ENCODE measurements at places on chromosomes 7 and 10. TPM values are rescaled to one million over a fixed set of nuclear protein-coding genes. Genes with fewer than 3 reads are reported as not detected.

GRCh38 chr7:47344171-47344955 lies 237.5 kb downstream of the TNS3 start:
- peaks cover 69% of the 10 kb centered on the region for H3K36me3 ChIP-seq
- H3K4me1 ChIP-seq, result no peaks in the 10 kb centered on the region
- H3K27ac ChIP-seq, result no peak overlapping the region
- no peak overlapping the region for H3K4me3 ChIP-seq
- no peaks in the 10 kb centered on the region for H3K27me3 ChIP-seq

- peaks cover 11% of the 10 kb centered on the region for H3K4me1 ChIP-seq
- no peaks in the 10 kb centered on the region for H3K27me3 ChIP-seq
- no peaks in the 10 kb centered on the region for H3K36me3 ChIP-seq
These were observed 243.7 kb upstream of the BMPER start for GRCh38 chr7:33661430-33662160.

- H3K27ac ChIP-seq, result no peak overlapping the region
- no peaks in the 10 kb centered on the region for H3K4me1 ChIP-seq
- H3K36me3 ChIP-seq, result no peaks in the 10 kb centered on the region
- no peak overlapping the region for H3K4me3 ChIP-seq
These were observed 230.5 kb downstream of the ARHGAP21 start for GRCh38 chr10:24493165-24493564.

GRCh38 chr10:60737242-60737641 lies 41.0 kb upstream of the CDK1 start:
- peaks cover 4% of the 10 kb centered on the region for H3K36me3 ChIP-seq
- no peak overlapping the region for H3K4me3 ChIP-seq
- peaks cover 4% of the 10 kb centered on the region for H3K4me1 ChIP-seq
- H3K27me3 ChIP-seq, result peaks cover 9% of the 10 kb centered on the region
- no peak for DNase-seq

DNA sequence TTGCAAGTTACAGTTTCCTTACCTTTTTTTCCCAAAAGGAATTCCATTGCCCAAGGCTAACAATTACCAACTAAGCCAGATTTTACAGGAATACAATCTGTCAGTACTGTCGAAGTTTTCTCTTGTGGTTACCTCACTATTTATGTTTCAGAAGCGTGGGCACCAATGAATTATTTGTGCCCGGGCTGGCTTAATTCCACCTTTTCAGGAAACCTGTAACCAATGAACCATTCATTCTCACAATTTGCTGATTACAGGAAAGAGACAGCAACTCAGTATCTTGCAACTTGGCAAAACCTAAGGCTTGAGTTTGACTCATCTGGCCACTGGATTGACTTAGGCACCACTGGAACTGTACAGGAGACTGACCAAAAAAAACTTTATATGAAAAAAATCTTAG lies 485.6 kb downstream of the INHBA start:
- H3K27ac ChIP-seq, result no peak overlapping the region
- no peak for DNase-seq
- H3K36me3 ChIP-seq, result no peaks in the 10 kb centered on the region
- peaks cover 8% of the 10 kb centered on the region for H3K27me3 ChIP-seq
- H3K4me3 ChIP-seq, result no peak overlapping the region

- no peak for DNase-seq
- H3K27ac ChIP-seq, result no peak overlapping the region
- H3K36me3 ChIP-seq, result no peaks in the 10 kb centered on the region
- H3K4me1 ChIP-seq, result no peaks in the 10 kb centered on the region
- H3K4me3 ChIP-seq, result no peak overlapping the region
These were observed 35.2 kb downstream of the UBTD1 start for GRCh38 chr10:97533888-97534287.

DNA sequence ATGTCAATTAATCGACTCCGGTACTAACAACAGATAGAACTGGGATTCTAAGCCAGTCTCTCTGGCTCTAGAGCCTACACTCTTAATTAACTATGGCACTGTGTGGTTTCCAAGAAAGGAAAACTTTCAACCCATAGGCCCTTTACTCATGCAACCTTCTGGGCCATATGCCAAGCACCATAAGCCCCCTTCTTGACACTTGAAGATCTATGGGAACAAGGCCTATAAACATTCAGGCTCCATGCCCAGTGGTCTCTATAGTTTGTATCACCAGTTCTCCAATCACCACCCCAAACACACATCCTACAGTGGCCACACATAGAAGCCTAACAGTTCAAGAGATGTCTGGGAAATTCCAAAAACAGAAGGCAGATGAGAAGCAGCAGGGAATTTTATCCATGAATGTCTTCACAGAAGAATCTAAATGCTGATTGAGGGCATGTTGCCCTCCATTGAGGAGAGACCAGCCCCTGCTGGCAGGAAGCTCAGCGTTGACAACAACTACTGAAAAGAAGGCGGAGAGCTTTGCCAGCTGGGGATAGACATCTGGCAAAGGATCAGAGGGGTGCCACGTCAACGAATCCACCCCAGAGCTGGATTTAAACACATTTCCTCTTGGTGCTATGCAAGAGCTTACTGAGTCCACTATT lies 64.4 kb downstream of the GRM3 start:
- no peaks in the 10 kb centered on the region for H3K4me1 ChIP-seq
- no peak overlapping the region for H3K27ac ChIP-seq
- DNase-seq, result no peak
- H3K4me3 ChIP-seq, result no peak overlapping the region

DNA sequence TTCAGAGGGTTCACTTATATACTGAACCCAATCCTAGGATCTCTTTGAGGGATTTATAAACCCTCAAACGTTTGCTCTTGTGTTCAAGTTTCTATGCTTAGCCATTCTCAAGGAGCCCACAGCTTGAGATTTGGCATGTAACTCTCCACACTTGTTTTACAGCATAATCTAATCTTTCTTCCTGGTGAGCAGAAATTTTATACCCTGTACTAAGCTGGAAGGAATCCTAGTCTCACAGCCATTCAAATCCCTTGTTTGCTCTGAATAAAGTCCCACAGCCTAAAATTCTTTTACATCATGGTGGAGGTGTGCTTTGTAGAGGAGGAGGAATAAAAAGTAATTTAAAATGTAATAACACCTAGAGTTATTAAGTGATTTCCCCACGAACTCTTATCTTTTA lies 5.3 kb upstream of the AGR2 start:
- H3K27me3 ChIP-seq, result no peaks in the 10 kb centered on the region
- DNase-seq, result no peak
- no peak overlapping the region for H3K4me3 ChIP-seq
- no peak overlapping the region for H3K27ac ChIP-seq
- no peaks in the 10 kb centered on the region for H3K36me3 ChIP-seq

- no peaks in the 10 kb centered on the region for H3K4me1 ChIP-seq
- DNase-seq, result no peak
- no peak overlapping the region for H3K27ac ChIP-seq
- H3K4me3 ChIP-seq, result no peak overlapping the region
- no peaks in the 10 kb centered on the region for H3K27me3 ChIP-seq
These were observed 236.6 kb downstream of the POM121L12 start for GRCh38 chr7:53272081-53272480.

DNA sequence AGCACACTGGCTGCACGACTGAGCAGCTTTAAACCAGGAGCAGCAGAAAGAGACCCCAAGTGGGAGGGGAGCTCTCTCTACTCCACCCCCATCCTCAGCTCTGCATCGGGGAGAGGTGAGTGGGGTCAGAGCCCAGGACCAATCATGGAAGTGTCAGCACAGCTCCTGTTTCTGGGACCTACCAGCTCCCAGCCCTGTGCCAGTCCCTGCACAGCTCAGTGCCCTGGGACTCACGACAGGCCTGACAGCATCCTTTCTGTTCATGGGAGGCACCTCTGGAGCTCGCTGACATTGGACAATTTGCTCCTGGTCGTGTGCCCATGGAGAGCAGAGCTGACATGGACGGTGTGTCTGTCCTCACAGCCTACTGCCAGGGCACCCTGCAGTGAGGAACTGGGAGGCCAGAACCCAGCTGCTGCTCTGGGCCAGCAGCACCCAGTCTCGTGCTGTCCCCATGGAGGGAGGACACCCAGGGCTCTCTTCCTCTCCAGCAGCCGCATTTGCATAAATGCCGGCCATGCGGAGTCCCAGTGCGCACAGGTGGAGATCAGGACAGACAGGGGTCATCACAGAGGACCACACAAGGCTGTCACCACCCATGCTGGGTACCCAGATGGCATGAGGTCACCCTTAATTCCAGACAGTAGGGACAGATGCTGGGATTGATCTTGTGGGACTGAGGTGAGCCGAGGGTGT lies 45.9 kb upstream of the MSMB start:
- no peaks in the 10 kb centered on the region for H3K36me3 ChIP-seq
- peaks cover 15% of the 10 kb centered on the region for H3K4me1 ChIP-seq
- H3K4me3 ChIP-seq, result peak overlapping the region; percentile 35

GRCh38 chr10:127899766-127900387 lies 7.0 kb upstream of the PTPRE start:
- H3K4me1 ChIP-seq, result no peaks in the 10 kb centered on the region
- H3K36me3 ChIP-seq, result no peaks in the 10 kb centered on the region
- peaks cover 21% of the 10 kb centered on the region for H3K27me3 ChIP-seq
- DNase-seq, result no peak
- H3K27ac ChIP-seq, result no peak overlapping the region
- H3K4me3 ChIP-seq, result no peak overlapping the region

DNA sequence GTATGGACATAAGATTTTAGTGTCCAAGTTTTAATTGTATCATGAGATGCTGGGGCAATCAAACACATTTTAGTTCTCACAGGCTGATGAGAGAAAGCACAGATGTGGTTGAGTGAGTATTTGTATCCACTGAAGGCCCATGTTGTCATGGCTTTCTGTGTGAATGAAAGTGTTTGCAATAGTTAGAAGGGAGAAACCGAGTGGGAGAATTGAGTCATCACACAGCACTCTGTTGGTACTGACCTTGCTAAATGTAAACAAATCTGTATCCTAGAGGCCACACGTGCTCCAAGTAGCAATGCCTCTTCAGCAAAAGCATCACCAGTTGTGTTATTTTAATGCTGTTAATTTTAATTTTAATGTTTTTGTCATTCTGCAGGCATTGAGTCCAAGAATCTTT lies 121.2 kb downstream of the EMX2 start:
- no peaks in the 10 kb centered on the region for H3K27me3 ChIP-seq
- H3K4me3 ChIP-seq, result no peak overlapping the region
- no peak overlapping the region for H3K27ac ChIP-seq
- H3K36me3 ChIP-seq, result no peaks in the 10 kb centered on the region
- no peak for DNase-seq

DNA sequence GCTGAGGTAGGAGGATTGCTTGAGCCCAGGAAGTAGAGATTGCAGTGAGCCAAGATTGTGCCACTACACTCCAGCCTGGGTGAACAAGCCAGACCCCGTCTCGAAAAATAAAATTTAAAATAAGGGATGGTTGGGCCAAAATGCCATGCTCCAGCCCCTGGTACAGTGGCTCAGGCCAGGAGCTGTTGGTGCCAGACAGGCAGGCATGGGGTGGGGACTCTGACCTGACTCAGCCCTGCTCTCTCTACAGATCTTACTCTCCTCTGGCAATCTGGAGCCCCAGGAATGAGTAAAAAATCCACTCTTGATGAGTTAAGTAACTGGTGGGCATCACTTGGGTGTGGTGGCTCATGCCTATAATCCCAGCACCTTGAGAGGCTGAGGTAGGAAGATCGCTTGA lies 8.4 kb upstream of the TMEM120A start:
- H3K4me1 ChIP-seq, result no peaks in the 10 kb centered on the region
- H3K27me3 ChIP-seq, result no peaks in the 10 kb centered on the region
- DNase-seq, result no peak

DNA sequence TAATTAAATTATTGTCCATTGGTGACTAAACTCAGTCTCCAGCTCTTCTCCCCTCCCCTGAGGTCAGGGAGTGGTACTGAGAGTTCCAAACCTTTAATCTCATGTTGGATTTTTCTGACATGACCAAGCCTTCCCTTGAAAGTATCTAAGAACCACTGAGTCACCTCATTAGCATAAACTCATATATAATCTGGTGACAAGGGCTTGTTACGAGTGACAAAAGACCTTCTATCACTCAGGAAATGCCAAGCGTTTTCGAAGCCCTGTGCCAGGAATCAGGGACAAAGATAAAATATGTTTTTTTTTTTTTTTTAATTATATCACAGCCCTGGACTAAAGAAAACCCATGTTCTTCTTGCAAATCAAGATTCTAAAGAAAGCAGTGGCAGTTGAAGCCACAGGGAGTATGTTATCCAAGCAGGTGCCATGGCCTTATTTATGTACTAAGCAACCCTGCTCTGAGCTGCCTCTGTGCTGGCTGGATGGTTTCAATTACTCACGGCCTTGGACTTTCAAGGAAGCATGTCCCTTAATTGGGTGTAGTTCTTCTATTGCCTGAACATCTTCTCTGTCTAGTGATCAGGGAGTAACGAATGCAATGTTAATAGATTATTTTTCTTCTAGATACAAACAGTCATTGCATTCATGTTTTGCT lies 169.0 kb upstream of the PRKCQ start:
- no peak overlapping the region for H3K27ac ChIP-seq
- no peaks in the 10 kb centered on the region for H3K36me3 ChIP-seq
- no peak overlapping the region for H3K4me3 ChIP-seq
- no peak for DNase-seq

GRCh38 chr7:52151559-52151958 lies 835.0 kb upstream of the COBL start:
- no peaks in the 10 kb centered on the region for H3K36me3 ChIP-seq
- no peak overlapping the region for H3K4me3 ChIP-seq
- no peaks in the 10 kb centered on the region for H3K4me1 ChIP-seq
- no peak overlapping the region for H3K27ac ChIP-seq
- no peak for DNase-seq
- H3K27me3 ChIP-seq, result no peaks in the 10 kb centered on the region

DNA sequence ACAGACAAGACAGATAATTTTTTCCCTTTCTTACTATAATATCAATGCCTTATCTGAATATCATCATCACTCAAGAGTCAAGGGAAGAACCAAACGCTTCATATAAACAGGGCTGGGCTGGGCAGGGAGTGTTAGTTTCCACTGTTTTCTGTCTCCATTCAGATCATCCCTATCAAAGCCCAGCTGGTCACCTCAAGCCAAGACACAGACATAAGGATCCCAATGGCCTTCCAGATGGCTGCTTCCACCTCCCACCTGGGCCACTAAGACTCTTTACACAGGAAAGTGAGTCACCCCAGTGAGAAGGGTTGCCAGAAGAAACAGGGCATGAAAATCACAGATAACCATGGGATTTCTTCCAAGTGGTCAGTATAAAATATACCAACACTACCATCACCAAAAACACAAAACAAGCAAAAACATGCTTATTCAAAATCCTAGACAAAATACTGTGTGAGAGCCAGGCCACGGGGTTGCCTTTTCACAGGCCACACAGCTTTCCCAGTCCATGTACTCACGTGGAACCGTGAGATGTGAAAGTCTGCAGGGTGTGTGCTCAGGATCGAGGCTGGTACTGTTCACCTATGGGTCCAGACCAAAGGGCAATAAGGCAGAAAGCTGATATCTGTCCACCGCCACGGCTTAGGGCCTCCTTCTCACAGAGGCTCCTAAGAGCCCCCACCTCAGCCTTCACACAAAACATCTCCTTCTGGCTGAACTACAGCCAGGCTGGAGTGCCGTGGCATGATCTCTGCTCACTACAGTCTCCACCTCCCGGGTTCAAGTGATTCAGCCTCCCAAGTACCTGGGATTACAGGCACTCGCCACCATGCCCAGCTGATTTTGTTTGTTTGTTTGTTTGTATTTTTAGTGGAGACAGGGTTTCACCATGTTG lies 5.7 kb downstream of the PRSS1 start:
- H3K4me1 ChIP-seq, result no peaks in the 10 kb centered on the region
- no peak for DNase-seq
- no peaks in the 10 kb centered on the region for H3K27me3 ChIP-seq
- H3K27ac ChIP-seq, result no peak overlapping the region

KCNH2 gene
- total RNA-seq, result 0.12 TPM

BTAF1 gene
- 74.7 TPM for total RNA-seq

C10orf90 gene
- not detected for total RNA-seq

HYAL4 gene
- not detected for total RNA-seq

CYP2W1 gene
- not detected for total RNA-seq

MEOX2 gene
- not detected for total RNA-seq

All from activated B cell treated with CpG ODN at 0.5 μM for 24 hours (primary cell).